ENCODE measurements at places on chromosomes 6 and 20.

DNA sequence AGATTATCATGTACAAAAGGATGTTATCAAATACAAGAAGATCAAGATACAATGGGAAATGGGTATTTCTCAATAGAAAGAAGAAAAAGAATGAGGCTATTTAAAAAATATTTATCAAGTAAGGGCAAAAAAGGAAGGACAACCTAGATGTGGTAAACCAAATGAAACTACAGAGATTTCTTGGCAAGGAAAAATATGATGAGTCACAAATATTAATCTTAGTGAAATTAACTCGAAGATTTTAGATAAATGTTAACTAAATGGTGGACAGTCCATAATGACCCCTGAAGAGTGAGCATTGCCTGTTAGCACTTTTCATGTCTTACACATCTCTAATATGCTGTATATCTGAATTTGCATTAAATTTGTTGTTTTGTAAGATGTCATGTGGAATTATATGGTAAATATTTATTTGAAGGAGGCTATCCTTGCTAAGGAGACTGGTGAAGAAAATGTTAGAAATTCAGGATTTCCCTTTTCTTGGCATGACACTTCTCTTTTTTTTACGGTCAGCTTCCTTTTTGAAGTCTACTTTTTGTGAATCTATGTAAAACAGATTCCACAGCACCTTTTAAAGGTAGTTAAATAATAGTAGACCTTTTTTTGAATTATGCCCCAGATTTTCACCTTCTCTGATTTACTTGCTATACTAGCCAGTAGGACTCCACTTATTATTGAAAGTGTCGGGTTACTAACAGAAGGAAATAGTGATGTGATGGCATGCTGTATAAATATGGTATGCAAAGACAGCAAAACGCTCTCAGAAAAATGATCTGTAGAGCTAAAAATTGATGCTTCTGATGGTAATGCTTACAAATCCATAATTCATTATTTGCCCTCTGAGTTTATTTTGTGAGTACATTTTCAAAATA lies 120.5 kb downstream of the HIVEP1 start:
- no peak for DNase-seq

DNA sequence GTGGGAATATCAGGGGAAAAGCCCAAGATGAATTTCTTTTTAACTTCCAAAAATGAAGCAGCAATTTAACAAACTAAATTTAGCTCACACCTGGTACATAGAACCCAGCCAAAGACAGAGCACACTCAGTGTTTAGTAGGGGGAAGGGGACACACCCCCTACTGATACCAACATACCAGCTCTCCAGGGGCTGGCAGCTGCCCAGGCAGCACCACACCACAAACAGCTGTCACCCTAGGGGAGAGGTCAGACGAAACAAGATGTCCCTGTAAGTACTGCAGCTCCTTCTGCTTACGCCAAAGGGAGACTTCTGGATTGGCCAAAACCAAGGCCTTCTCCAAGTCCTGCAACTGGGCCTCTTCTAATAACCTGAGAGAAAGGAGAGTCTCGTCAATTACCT lies 26.0 kb downstream of the MDN1 start:
- no peak for DNase-seq

GRCh38 chr6:70234561-70235236 lies 68.2 kb downstream of the COL9A1 start:
- DNase-seq, result no peak

DNA sequence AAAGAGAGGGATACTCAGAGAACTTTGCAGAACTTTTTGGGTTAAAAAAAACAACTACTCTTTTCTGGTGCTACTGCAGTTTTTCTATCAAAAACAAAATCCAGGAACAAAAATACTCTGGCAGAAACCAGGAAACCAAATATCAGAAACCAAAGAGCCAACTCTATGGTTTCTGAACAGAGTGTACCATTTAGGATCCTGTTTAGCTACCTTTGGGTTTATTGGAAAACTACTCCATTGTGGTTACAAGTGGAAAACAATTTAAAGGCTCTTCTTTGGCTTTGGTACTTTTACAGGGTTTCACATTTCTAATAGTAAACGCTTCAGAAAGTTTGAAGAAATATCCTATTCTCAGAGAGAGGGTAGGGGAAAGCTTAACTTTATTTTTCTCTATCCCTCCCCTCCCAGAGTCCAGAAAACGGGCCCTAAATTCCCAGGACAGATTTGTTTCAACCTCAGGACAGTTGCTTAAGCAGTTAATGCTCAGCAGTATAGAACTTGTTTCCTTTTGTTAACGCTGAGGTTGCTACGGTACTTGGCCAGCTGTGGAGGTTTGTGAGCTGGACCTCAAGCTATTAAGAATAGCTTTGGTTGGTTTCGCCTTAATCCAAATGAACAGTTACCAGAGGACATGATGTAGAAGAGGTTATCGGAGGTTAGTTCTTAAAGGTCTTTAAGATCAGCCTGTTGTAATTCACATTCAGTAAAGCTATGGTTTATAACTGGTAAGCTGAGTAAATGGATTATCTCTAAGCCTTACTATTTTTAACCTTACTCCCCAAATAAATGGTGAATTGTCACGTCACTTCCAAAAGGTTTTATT lies 47.9 kb downstream of the FOXO3 start:
- DNase-seq, result no peak

DNA sequence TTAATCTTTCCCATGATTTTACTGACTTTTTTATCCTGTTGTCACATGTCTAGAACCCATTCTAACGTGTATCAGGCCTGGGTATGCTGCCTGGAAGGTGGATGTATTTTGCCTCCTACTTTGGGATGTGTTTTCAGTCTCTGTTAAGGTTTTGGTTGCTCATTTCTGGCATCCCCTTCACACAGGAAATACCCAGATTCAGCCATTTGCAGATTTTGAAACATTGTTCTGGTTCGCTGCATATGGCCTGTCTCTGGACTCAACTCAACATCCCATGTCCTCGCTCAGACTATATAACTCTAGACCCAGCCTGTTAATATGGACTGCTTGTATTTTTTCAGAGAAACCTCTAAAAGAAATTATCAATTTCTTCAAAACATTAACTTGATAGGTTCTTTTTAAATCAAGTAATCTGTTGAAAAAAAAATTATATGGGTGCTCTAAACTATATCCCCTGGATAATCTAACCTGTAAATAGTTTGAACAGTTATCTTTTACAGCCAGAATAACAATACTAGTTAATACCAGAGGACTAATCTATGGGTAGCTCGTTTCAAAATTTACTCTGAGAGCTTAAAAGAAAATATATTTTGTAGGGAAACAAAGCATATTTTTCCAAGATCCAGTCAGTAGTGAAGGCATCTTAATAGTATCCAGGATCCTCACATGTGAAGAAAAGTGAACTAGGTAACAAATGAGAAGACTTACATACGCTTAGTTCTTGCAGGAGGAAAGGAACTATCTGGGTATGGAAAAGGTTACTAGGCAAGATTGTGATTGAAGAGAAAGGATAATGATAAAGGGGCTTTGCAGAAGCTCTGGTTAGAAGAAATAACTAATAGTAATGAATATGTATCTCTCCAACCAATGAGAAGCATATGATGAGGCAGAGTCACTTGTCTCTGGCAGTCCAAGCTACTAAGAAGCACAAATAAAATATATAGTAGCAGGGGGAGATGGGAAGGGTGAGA lies 23.4 kb upstream of the HLA-DQB1 start:
- DNase-seq, result no peak

GRCh38 chr20:20786428-20786827 lies 74.0 kb upstream of the RALGAPA2 start:
- no peak for DNase-seq

GRCh38 chr6:32382757-32383420 lies 11.2 kb upstream of the TSBP1 start:
- no peak for DNase-seq

Data from AG09309 (cell line).